ENCODE measurements at places on chromosomes 16 and 17.

DNA sequence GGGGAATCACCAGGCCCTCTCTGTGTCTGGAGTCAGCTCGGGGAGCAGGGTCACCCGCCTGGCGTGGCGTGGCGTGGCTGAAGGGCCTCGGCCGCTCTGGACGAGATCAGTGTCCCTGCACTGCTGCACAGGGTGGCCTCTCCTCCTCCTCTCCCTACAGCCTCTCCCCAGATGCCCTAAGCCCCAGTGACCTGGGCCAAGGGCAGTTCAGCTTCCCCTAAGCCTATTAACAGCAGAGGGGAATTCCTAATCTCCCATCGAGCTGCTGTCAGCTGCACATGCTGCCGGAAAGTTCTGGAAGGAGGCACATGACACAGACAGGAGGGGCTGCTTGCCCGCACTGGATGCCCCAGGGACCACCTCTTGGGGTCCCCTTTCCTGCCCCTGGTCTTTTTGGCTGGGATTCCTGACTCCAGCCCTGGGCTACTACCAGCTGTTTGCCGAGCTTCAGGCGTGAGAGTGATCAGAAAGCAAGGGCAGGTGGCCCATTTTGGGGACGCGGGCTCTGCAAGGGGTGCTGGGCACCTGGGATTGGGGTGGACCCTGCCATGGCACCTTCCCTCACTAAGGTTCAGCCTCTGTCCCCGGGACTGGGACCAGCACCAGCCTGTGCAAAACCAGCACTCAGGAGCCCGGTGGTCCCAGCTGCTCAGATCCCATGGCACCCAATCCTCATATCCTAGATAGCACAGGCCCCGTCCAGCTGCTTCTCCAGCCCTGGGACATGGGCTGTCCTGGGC is 794 bp downstream of the PDE6G start:
- no peak for DNase-seq

GRCh38 chr16:57925310-57925709 is 45.6 kb downstream of the CNGB1 start:
- no peak for DNase-seq

DNA sequence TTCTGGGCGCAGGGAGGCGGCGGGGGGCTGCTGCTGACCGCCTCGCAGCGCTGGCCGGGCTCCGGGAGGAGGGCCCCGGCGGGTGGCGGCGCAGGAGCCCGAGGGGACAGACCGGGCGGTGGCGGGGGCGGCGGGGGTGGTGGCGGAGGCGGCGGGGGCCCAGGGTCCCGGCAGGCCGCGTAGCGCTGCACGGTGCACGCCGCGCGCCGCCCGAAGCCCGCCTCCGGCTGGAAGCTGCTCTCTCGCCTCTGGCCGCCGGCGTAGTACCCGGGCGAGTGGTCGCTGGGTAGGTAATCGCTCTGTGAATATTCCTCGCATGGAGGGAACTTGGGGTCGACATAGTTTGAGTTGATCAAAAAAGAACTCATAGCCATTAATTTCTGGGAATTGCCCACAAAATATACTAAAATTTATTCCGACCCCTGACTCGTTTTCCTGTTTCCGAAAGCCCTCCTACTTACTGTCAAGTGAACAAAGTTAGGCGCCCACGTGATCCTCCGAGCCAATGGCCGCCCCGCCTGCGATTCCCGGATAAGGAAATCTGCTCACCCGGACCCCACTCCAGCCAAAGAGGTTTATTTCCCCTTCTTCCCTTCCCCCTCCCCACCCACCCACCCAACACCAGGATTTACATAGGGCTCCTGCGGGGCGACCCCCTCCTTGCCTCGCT is at the start of gene HOXB4:
HOXB4 (minus strand) TSS at position 405 of the 670 bp plus-strand sequence; CDS start at position 374, 31 bp downstream.
- DNase-seq, result peak; percentile 72

GRCh38 chr16:17024514-17024913 is 446.2 kb downstream of the XYLT1 start:
- DNase-seq, result no peak

GRCh38 chr17:57638284-57638683 is 106.8 kb downstream of the CCDC182 start:
- DNase-seq, result no peak

GRCh38 chr17:9900044-9900594 is 5.0 kb downstream of the RCVRN start:
- peak; percentile 80 for DNase-seq

GRCh38 chr17:40291281-40291664 is 3.6 kb downstream of the CDC6 start:
- no peak for DNase-seq

DNA sequence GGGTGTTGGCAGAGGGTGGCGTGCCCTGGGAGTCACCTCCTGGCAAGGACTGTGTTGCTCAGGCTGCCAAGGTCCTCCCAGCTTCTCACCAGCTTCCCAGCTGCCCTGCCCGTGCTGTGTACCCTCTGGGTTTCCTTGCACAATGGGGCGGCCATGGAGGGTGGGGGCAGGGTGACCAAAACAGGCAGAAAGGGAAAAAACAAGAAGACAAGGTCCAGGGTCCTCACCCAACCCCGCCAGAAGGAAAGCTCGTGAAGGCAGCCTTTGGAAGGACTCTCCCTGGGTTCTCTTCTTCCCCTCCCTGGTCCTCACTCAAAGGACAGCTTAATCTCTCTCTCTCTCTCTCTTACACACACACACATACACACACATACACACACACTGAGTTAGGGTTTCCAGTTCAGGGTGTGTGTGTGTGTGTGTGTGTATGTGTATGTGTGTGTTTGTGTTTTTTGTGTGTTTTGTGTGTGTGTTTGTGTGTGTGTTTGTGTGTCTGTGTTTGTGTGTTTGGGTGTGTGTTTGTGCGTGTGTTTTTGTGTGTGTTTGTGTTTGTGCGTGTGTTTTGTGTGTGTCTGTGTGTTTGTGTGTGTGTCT is 2.0 kb downstream of the SLC13A5 start:
- DNase-seq, result no peak

DNA sequence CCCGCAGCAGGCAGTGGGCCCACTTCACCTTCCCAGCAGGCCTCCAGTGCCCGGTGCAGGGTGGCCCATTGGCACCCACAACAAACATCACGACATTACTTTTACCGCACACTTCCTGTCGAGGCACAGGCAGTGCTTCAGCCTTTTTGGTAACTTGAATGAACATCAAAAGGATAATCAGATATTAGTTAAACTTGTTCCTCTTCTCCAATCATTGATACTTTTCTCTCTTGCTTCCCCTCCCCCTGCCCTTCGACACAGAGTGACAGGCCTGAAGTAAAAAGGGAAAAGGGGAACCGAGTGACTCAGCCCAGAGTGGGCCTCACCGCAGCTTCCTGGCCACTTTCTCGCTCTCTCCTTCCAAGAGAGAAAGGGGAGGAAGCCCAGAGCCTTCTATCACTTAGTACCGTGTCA is 507.0 kb downstream of the MAF start:
- no peak for DNase-seq

- peak; percentile 55 for DNase-seq
Observed at GRCh38 chr17:50841949-50842354, 6.6 kb downstream of the WFIKKN2 start.

GRCh38 chr16:19165101-19165500 is 2.9 kb upstream of the SYT17 start:
- no peak for DNase-seq

GRCh38 chr16:11639925-11640899 is 28.0 kb upstream of the SNN start:
- DNase-seq, result peak; percentile 99

DNA sequence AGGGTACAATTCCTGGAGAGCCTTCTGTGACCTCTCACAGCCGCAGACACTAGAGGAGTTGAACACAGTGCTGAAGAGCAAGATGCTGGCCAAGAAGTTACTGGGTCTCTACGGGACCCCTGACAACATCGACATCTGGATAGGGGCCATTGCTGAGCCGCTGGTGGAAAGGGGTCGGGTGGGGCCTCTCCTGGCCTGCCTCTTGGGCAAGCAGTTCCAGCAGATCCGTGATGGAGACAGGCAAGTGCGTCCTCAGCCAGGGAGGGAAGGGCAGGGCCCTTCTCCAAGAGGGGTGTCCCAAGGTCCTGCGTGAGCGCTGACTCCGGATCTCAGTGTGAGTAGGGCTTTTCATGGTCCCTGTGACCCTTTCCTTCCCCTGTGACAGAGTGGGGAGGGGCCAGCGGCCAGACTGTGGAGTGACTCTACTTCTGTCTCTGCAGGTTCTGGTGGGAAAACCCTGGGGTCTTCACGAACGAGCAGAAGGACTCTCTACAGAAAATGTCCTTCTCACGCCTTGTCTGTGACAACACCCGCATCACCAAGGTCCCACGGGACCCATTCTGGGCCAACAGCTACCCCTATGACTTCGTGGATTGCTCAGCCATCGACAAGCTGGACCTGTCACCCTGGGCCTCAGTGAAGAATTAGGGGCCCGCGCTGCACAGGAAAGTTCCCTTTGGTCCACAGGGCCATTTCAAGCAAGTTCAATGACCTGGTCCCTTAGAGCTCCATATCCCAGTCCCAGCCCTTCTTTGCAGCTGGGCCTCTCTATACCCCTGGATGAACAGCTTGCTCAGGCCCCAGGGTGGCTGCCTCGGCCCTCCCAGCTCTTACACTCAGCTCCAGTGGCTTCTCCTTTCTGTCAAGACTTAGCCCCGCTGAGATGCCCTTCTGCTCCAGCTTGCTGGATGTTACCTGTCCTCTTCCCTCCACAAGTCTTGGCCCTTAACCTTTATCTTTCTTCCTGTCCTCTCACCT is 13.1 kb downstream of the MPO start:
- DNase-seq, result no peak

Data from AG10803 (cell line).